ENCODE measurements at places on chromosomes 5 and 9. TPM values are rescaled to one million over a fixed set of nuclear protein-coding genes. Genes with fewer than 3 reads are reported as not detected.

CDKN2B-AS1 gene
- total RNA-seq, result not detected

CCIN gene
- not detected for total RNA-seq

GRCh38 chr9:128254855-128255759, 20.7 kb downstream of the GOLGA2 start:
- no peak for DNase-seq

GRCh38 chr5:36881807-36882206, 5.2 kb downstream of the NIPBL start:
- no peak for DNase-seq

GRCh38 chr5:110104726-110105669, 415.3 kb downstream of the MAN2A1 start:
- DNase-seq, result no peak

GRCh38 chr5:32044939-32045338, 129.2 kb downstream of the GOLPH3 start:
- DNase-seq, result peak; percentile 26

DNA sequence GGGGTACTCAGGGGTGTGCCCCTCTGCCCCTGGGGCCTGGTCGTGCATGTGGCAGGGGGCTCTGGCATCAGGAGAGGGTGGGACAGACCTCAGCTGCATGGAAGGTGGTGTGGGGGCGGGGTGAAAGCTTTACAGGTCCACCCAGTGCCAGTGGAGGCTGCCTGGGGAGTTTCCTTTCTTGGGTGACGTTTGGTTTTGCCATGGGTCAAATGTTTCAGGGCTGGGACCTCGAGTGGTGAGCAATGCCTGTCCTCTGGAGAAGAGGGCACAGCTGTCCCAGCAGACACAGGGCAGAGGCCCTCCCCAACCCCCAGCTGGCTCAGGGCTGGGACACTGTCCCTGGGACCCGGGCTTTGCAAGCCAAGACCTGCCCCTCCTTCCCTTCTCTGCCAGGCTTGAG, 3.6 kb downstream of the RXRA start:
- no peak for DNase-seq

- no peak for DNase-seq
Observed at GRCh38 chr9:93952119-93952783, 2.9 kb downstream of the BARX1 start.
